SK-N-SH (cell line): ENCODE measurements at places on chromosomes 2 and 18.

DNA sequence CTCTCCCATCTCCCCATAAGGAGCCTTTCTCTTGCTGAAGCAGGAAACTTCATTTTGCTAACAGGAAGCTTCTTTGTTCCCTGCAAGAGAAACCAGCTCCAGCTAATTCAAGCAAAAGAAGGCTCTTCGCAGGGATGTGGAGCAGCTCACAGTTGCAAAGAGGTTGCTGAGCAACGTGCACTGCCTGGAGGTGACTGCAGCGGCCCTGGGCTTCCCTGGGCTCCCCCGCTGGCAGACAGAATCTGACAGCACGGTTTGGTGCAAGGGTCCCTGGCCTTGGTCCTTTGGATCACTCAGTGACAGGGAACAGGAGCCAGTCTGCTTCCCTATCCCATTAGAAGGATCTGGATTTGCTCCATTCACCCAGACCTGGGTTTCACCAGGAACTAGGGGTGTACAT, 25.8 kb downstream of the GPR55 start:
- DNase-seq: peak; percentile 44

- DNase-seq: no peak
Measured at GRCh38 chr2:218383892-218384519, 1.9 kb downstream of the SLC11A1 start.

DNA sequence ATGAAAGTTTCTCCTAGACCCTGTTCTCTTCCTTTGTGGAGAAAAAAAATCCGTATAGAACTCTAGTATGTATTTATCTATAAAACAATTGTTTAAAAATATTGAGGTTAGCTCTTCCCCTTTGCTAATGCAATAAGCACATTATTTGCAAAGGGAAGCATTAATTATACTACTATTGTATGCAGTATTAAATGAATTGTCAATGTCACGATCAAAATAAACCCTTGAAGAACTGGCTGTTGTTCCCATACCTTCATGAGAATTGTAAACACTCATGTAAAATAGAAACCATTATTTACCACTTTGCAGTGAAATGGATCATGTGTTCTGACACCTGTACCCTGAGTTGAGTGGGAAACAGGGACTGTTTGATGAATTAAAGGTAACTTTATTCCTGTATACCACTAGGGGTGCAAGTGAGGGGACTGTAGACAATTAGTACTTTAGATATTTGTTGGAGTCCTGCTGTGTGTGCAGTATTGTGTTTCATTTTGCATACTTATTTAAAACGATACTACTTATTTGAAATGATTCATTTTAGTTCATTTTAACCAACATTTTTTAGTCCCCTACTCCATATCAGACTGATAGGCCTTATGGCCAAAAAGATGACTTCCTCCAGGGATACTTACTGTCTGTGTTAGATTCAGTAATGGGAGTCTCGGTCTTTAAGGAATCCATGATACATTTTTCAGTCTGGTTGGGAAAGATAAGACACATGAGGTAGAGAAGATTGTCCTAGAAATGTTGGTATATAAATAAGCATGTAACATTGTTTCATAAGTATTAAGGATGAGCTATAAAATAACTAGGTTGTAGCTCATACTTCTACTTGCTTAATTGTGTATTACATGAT, 7.9 kb downstream of the PKP4 start:
- DNase-seq: peak; percentile 44

GRCh38 chr2:53208815-53209214, 558.8 kb upstream of the CHAC2 start:
- no peak for DNase-seq

DNA sequence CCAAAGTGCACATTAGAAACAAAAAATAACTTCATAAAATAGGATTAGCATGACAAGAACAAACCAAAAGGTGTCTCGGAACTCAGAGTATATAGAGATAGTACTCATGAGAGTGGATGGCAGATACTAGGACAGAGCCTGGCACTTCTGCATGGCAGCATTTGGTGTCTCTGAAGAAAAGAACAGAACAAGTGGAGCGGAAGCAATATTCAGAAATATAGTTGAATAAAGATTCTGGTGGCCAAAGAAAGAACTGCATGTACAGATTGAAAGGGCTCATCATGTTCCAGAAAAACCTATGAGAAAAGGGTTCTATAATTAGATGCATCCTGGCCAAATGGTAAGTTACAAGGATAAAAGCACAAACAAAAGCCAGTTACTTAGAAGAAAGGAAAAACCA, 90.9 kb downstream of the CCDC138 start:
- DNase-seq: no peak

- no peak for DNase-seq
Measured at GRCh38 chr2:221203125-221203524, 369.0 kb downstream of the EPHA4 start.

DNA sequence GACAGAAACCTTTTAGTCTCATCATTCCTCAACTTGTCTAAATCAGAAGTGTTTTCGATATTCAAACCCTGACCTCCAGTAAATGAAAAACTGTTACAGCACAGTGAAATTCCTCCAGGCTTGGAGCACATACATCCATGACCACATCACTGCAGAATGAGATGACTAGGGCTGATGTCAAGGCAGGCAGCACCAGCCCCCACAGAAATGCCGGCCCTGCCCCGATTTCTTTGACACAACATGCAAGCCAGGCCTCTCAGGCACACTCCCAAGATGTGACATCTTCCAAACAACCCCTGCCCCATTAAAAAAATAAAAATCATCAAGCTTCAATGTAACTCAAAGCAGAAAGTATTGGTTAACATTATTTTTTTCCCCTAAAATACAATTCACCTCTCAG, 103.3 kb downstream of the CTAGE1 start:
- no peak for DNase-seq

DNA sequence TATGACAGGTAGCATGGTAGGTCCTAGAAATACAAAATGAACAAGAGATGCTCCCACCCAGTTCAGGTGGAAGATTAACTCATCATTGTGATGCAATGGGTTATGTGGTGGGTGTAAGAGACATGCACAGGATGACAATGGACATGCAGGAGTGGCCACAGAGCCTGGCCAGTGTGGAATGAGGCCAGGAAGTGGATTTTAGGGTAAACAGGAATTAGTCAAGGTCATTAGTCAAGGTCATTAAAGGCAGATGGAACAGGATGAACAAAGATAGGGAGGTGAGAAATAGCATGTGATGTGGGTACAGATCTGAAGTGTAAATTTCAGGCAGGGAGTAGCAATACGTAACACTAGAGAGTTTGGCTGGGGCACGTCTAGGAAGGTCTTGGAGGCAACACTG, 15.6 kb upstream of the SERTAD2 start:
- DNase-seq: no peak

- DNase-seq: no peak
Measured at GRCh38 chr2:190636361-190636760, 12.5 kb upstream of the NAB1 start.

- DNase-seq: no peak
Measured at GRCh38 chr2:62343636-62344337, 147.9 kb downstream of the B3GNT2 start.
